ENCODE measurements at places on chromosomes 5 and 9.

GRCh38 chr9:14238518-14238917 is 75.4 kb downstream of the NFIB start:
- no peak for DNase-seq
- no peak overlapping the region for H3K27ac ChIP-seq
- no peaks in the 10 kb centered on the region for H3K36me3 ChIP-seq

GRCh38 chr9:3760031-3760430 is 234.2 kb upstream of the RFX3 start:
- no peaks in the 10 kb centered on the region for H3K27me3 ChIP-seq
- no peaks in the 10 kb centered on the region for H3K36me3 ChIP-seq
- no peak overlapping the region for H3K4me3 ChIP-seq
- no peak for DNase-seq

DNA sequence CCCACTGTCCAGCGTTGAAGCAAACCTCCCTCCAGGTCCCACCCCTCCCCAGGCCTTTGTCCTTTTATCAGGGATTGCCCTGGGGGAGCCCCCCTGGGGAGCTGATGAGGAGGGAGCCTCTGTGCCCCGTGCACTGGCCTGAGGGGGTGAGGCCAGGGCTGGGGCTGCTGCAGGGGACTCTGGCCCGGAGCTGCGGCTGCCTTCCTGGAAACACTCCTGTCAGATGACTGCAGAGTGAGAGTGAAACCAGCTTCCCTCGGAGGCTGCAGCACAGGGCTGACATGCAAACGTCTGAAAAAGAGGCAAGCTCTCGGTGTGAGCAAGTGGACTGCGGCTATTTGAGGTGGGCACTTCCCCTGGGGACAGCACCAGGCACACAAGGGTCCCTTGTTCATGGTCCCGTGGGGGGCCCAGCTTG is 4.6 kb upstream of the TRAF2 start:
- peaks cover 16% of the 10 kb centered on the region for H3K4me1 ChIP-seq
- H3K36me3 ChIP-seq = no peaks in the 10 kb centered on the region
- no peak overlapping the region for H3K4me3 ChIP-seq
- no peaks in the 10 kb centered on the region for H3K27me3 ChIP-seq
- no peak overlapping the region for H3K27ac ChIP-seq

GRCh38 chr5:100311806-100312205 is 223.4 kb upstream of the FAM174A start:
- no peaks in the 10 kb centered on the region for H3K4me1 ChIP-seq
- no peaks in the 10 kb centered on the region for H3K36me3 ChIP-seq
- H3K27ac ChIP-seq = no peak overlapping the region
- DNase-seq = no peak

DNA sequence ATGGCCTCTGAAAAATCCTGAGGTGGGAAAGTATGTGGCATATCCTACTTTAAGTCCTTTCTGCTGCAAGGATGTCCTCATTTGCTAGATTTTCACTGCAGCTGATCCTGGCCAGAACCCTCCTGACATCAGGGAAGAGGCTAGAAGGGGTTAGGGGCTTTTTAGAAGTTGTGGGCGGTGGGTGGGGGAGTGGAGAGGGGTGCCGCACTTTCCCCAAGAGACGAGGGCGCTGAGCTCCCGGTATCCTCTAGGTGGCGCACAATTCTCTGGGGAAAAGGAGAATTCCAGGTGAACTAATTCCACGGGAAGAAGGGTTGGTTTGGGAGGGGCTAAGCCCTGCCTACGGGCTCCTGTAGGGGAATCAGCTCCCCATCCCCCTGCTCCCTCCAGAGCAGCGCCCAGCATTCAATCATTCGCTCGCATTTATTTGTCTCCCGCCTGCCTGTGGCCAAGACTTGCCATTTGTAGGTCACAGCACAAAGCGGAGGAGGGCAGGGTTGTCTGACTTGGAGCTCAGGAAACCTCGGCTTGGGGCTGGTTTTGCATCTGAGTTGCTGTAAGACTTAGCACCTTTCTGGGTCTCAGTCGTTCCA is 42.9 kb upstream of the HAND1 start:
- peaks cover 10% of the 10 kb centered on the region for H3K4me1 ChIP-seq
- no peaks in the 10 kb centered on the region for H3K36me3 ChIP-seq
- peaks cover 19% of the 10 kb centered on the region for H3K27me3 ChIP-seq
- peak; percentile 53 for DNase-seq
- no peak overlapping the region for H3K4me3 ChIP-seq
- H3K27ac ChIP-seq = no peak overlapping the region

- H3K27ac ChIP-seq = no peak overlapping the region
- no peak overlapping the region for H3K4me3 ChIP-seq
- H3K4me1 ChIP-seq = peaks cover 37% of the 10 kb centered on the region
- no peak for DNase-seq
- H3K27me3 ChIP-seq = no peaks in the 10 kb centered on the region
- H3K36me3 ChIP-seq = peaks cover 27% of the 10 kb centered on the region
Observed at GRCh38 chr9:114289571-114290481, 33.1 kb upstream of the ORM1 start.

DNA sequence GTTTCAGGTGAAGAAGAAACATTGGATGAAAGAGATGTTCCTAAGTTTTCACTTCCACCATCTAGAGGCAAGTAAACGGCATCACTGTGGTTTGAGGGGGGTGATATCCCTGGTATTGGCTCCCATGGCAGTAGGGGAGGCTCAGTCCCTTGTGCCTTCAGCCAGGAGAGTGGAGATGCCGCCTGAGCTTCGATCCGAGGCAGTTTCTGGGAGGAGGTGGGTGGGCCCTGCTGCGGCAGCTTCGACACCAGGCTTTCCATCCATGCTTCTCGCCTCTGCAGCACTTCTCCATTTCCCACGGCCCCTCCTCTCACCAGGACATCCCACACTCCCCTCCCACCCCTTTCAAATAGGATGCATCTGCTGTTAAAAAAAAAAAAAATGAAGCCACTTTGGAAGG is 258.3 kb downstream of the GADD45G start:
- H3K27ac ChIP-seq = no peak overlapping the region
- no peaks in the 10 kb centered on the region for H3K27me3 ChIP-seq
- no peak overlapping the region for H3K4me3 ChIP-seq
- H3K4me1 ChIP-seq = peaks cover 13% of the 10 kb centered on the region
- H3K36me3 ChIP-seq = no peaks in the 10 kb centered on the region
- DNase-seq = no peak

DNA sequence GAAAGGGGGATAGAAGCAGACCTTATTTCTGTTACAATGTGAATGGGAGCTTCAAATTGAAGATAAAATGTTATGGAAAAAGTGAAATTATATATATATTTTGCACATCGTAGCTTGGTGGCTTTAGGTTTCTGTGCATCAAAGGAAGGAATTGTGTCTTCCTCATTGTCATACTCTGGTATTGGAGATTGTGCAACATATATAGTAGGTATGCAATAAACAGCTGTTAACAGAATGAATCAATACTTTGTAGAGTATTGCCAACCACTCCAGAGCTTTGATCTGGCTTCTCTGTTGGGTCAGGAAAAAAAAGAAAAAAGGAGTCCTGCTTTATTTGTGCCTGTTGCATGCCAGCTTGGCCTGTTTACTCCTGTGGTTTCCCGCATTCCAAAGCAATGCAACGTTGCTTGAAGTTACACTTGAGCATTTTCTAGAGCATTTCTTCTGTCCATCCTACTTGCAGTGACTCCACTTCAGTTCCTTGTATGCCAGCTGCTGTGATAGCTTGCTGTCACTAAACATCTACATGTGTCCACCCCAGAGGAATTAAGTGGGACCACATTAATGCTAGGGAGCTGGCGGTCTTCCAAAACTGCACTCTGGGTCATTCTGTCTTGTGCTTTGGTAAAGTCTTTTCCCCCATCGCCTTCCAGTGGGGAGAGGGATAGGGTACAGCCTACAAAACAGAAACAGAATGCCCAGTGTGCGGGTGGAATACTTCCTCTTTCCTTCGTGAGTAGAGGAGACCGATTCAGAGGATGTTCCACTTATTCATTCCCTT is 62.0 kb upstream of the MEF2C start:
- no peaks in the 10 kb centered on the region for H3K36me3 ChIP-seq
- no peak overlapping the region for H3K27ac ChIP-seq
- no peak overlapping the region for H3K4me3 ChIP-seq
- DNase-seq = no peak

DNA sequence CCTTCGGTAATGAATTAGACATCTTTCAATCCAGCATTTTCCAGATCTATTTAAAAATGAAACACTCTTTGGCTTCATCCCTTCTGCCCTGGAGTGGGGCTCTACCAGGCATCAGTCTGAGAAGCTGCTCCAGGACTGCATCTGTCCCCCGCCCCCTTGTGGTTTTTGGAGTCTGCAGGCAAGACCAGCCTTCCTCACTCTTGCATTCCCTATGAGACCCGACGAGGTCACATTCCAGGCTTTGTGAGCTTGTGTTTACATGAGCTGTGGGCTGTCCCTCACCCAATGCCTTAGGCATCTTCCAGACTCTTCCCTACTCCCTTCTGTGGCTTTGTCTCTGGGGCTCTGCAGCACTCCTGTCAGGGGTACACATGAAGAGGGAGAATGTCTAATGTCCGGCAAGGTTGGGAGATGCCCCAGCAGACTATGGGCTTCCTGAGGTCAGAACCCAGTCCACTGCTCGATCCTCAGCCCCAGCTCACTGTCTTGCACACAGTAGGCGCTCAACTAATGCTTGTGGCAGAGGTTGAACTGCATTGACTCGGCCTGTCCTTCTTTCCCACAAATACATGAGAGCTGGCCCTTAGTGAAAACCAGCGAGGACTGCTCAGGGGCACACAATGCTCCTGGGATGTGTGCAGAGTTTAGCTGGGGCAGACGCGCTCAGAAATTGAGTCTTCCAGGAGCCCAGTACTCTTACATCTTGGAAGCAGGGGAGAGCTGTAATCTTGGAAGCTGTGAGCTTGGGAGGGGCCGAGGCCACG is 11.7 kb upstream of the GADD45G start:
- DNase-seq = no peak
- no peak overlapping the region for H3K27ac ChIP-seq
- H3K36me3 ChIP-seq = no peaks in the 10 kb centered on the region

GRCh38 chr5:82405618-82406204 is 127.6 kb upstream of the RPS23 start:
- no peaks in the 10 kb centered on the region for H3K36me3 ChIP-seq
- H3K27ac ChIP-seq = no peak overlapping the region
- no peaks in the 10 kb centered on the region for H3K4me1 ChIP-seq
- H3K27me3 ChIP-seq = no peaks in the 10 kb centered on the region
- no peak for DNase-seq
- H3K4me3 ChIP-seq = no peak overlapping the region

DNA sequence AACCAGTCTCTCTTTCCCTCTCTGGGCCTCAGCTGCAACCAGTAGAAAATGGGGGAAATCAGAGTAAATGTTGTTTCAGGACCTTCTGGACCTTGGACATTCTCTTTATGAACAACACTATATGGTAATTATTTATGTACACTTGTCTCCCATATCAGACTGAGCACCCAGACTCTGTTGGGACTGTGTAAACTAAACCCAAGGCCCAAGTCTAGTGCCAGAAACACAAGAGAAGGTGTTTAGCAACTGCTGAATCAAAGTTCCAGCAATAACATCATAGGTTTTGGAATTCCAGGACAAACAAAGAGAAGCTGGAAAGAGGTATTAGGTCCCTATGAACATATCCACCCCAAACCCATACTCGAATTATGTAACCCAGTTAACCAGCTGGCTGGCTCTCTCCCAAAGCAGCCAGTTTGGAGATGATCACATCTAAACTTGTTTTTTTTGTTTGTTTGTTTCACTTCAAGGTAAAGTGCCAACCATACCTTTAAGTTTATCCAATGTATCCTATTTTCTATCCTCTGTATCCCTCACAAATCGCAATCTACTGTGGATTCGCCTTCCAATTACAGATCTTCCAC is 1.9 kb upstream of the RNF38 start:
- no peak for DNase-seq
- no peaks in the 10 kb centered on the region for H3K4me1 ChIP-seq
- H3K27ac ChIP-seq = no peak overlapping the region
- H3K27me3 ChIP-seq = no peaks in the 10 kb centered on the region
- no peaks in the 10 kb centered on the region for H3K36me3 ChIP-seq
- H3K4me3 ChIP-seq = no peak overlapping the region

- H3K27ac ChIP-seq = no peak overlapping the region
- H3K4me3 ChIP-seq = no peak overlapping the region
- no peaks in the 10 kb centered on the region for H3K4me1 ChIP-seq
- no peaks in the 10 kb centered on the region for H3K36me3 ChIP-seq
- H3K27me3 ChIP-seq = no peaks in the 10 kb centered on the region
Observed at GRCh38 chr9:94269264-94269663, 10.2 kb downstream of the ZNF169 start.

DNA sequence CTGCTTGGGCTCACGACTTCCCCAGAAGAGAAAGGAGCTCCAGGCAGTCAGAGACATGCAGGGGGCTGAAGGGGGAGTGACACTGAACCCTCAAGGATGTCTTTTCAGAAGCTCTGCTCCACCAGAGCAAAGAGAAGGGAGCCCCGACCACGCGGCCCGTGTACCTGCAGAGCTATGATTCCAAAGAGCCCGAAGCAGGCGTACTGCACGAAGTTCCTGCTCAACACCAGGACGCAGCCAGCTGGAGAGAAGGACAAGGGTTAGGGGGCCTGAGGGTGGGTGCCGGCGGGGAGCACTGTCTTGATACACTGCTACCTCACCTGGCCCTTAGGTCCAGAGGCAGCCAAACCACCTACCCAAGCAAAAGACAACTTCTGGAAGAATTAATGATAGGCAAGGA is 9.4 kb downstream of the SURF4 start:
- H3K4me1 ChIP-seq = peaks cover 24% of the 10 kb centered on the region
- no peak overlapping the region for H3K4me3 ChIP-seq
- H3K36me3 ChIP-seq = peaks cover 84% of the 10 kb centered on the region
- no peak for DNase-seq
- H3K27me3 ChIP-seq = no peaks in the 10 kb centered on the region

DNA sequence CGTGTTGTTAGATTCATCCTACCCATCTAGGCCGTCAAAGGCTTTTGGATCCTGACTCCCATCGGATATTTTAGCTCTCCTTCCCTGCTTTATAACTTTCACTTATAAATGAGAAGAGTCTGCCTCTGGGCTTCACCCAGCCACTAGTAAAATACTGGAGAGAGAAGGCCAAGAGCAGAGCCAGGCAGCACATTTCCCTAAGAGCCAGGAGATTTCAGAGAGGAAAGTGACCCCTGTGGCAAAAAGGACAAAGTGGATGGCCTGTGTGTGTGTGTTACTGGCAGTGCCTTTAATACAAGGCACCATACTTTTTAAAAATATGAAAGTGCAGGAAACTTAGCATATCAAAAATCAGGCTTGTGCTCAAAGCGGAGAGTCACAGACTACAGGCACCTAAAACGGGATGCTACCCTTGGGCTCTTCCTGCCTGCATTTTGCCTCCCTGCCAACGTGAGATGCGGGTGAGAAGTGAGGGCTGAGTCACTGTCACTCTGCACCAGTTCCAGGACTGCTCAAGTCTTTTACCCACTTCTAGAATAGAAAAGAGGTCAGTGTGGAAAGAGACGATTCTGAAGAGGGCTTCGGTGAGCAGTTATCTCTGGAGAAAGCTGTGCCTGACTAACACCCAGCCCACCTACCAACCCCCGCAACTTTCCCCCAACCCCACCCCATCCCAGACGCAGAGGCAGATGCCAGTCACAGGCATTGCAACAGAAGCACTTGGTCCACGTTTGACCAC is 15.9 kb downstream of the NFIL3 start:
- no peak for DNase-seq
- no peaks in the 10 kb centered on the region for H3K27me3 ChIP-seq
- H3K36me3 ChIP-seq = peaks cover 3% of the 10 kb centered on the region
- H3K27ac ChIP-seq = no peak overlapping the region

Data from spinal cord (tissue), 10 donors.